ENCODE measurements at places on chromosomes 2 and 18.

GRCh38 chr2:158015428-158016076 lies 86.1 kb upstream of the UPP2 start:
- DNase-seq = no peak

GRCh38 chr2:230131366-230131765 lies 62.6 kb upstream of the SLC16A14 start:
- DNase-seq = no peak

- DNase-seq = no peak
Measured at GRCh38 chr2:172387361-172387760, 40.0 kb upstream of the ITGA6 start.

- no peak for DNase-seq
Measured at GRCh38 chr2:71216501-71216900, 10.4 kb downstream of the PAIP2B start.

- DNase-seq = no peak
Measured at GRCh38 chr2:225889452-225889851, 489.9 kb downstream of the NYAP2 start.

DNA sequence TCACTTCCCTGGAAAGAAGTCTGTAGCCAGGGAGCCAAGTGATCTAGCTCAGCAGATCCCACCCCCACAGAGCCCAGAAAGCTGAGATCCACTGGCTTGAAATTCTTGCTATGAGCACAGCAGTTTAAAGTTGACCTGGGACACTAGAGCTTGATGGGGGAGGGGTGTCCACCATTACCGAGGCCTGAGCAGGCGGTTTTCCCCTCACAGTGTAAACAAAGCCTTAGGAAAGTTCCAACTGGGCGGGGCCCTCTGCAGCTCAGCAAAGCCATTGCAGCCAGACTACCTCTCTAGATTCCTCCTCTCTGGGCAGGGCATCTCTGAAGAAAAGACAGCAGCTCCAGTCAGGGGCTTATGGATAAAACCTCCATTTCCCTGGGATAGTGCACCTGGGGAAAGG lies 887.2 kb upstream of the LRATD1 start:
- no peak for DNase-seq

DNA sequence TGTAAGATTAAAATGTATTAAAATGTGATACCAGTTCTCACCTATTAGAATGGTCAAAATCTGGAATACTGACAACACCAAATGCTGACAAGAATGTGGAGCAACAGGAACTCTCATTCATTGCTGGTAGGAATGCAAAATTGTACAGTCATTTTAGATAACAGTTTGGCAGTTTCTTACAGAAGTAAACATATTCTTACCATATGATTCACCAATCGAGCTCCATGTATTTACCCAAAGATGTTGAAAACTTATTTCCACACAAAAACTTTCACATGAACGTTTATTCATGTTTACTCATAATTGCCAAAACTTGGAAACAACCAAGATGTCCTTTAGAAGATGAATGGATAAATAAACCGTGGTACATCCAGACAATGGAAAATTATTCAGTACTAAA lies 1193.5 kb upstream of the ACVR2A start:
- no peak for DNase-seq

DNA sequence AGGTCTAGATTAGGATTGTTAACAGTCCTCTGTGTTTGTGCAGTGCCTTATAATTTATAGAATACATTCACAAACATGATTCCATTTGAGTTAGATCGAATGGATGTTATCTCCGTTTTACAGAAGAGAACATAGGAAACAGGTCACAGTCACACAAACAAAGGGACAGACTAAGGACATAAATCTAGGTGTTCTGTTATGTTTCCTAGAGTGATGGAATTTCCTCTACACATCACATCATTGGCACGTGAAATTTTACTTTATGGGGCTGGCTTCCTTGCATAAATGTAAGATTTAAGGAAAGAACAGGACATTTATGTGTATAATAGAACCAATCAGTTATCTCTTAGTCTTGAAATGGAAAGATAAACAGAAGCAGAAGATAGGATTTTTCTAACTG lies 6.4 kb downstream of the TRIM54 start:
- DNase-seq = no peak

GRCh38 chr18:54191352-54191751 lies 33.1 kb downstream of the MBD2 start:
- DNase-seq = no peak

- no peak for DNase-seq
Measured at GRCh38 chr2:51781691-51782090, 749.8 kb upstream of the NRXN1 start.

DNA sequence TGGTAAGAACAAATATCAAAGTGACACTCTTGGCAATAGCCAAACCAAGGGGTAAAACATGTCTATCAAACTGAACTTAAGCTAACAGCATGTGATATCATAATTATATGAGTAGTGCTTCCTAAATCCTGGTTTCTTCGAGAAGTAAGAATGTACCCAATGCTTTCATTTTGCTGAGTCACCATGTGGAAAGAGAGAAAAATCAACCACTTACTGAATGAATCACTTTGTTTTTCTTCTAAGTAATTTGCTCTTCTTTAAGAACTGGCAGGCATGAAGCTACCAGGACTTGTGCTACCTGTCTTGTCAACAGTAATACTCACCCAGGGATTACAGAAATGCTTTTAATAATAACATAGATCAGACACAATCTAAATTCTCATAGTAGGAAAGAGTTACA lies 19.0 kb upstream of the DUSP19 start:
- no peak for DNase-seq

DNA sequence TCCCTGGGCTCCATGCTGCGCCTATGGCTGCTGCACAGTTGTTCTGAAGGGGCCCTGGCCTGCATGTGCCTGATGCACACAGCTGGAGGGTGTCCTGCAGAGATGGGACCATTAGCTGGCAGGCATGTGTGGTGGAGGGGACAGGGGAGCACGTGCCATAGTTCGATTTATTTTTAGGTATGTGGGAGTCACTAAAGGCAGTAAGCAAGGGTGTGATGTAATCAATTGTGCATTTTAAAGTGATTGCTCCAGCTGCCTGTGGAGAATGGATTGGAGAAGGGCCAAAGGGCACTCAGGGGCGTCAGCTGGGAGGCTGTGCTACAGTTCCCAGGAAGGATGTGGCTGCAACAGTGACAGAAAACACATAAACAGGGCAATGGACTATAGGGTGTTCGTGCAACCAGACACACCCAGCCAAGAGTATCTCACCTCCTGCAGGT lies 205.1 kb downstream of the ARL4C start:
- DNase-seq = peak; percentile 23

GRCh38 chr2:123839326-123839725 lies 185.8 kb upstream of the CNTNAP5 start:
- no peak for DNase-seq

DNA sequence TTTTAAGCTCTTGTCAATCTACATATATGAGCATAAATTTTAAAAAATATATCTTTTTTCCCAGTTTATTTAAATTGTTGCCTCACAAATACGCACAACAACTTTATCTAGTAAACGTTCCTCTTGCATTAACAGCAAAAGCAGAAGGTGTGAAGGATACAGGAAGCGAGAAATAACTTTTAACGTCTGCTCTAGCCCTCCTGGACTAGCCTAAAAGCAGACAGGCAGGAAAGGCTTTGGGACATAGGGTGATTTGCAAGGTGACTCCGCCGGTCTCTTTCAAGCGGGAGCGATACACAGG lies 434 bp upstream of the DUSP19 start:
- peak; percentile 80 for DNase-seq

GRCh38 chr2:7748717-7749415 lies 831.7 kb downstream of the RNF144A start:
- DNase-seq = no peak

- DNase-seq = no peak
Measured at GRCh38 chr2:239111401-239112100, 263.7 kb downstream of the TWIST2 start.

- no peak for DNase-seq
Measured at GRCh38 chr18:70172225-70172624, 33.3 kb downstream of the RTTN start.

DNA sequence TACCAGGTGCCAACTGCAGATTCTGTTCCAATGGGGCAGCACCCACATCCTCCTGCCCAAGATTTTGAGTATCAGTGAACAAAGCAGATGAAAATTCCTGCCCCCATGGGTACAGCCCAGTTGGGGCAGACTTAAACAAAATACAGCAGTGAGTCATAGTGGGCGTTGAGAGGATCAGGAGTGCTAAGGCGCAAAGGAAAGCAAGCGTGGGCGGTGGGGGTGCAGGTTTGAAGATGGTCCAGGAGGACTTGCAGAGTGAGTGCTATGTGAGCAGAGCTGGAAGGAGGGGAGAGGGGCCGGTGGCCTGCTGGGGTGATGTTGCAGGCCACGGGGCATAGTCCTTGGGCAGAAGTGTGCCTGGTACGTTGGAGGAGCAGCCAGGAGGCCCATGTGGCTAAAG lies 24.7 kb downstream of the STEAP3 start:
- DNase-seq = no peak

- peak; percentile 34 for DNase-seq
Measured at GRCh38 chr2:187936228-187936627, 355.4 kb upstream of the GULP1 start.

DNA sequence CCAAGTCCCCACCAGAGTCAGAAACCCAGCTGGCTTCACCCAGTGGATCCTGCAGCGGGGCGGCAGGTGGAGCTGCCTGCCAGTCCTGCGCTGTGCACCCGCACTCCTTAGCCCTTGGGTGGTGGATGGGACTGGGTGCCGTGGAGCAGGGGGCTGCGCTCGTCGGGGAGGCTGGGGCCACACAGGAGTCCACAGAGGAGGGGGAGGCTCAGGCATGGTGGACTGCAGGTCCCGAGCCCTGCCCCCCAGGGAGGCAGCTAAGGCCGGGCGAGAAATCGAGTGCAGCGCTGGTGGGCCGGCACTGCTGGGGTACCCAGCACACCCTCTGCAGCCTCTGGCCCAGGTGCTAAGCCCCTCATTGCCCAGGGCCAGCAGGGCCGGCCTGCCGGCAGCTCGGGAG lies 144.6 kb upstream of the MGAT5 start:
- no peak for DNase-seq

- no peak for DNase-seq
Measured at GRCh38 chr2:64731746-64732145, 78.0 kb upstream of the SERTAD2 start.

- no peak for DNase-seq
Measured at GRCh38 chr18:79916128-79916494, 35.3 kb downstream of the SLC66A2 start.

GRCh38 chr2:10292033-10292432 lies 10.7 kb upstream of the HPCAL1 start:
- no peak for DNase-seq

DNA sequence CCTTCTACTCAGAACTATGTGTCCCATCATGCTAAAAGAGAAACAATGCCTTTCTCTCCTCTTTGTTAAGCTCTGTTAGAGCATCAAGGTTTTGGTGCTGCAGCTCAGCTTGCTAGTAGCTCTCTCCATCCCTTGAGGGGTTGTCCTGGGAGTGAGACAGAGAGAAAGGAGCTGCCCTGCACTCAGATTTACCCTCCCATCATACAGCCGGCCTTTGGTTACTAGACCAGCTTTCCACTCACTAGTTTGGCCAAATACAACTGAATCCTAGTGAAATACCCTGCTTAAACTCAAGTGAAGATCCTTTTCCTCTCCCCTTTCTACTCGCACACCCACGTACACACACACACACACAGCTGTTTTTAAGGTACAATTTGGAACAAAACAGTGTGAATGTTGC lies 2.3 kb upstream of the CHN1 start:
- DNase-seq = no peak

- DNase-seq = no peak
Measured at GRCh38 chr2:178229927-178230326, 35.6 kb downstream of the OSBPL6 start.

DNA sequence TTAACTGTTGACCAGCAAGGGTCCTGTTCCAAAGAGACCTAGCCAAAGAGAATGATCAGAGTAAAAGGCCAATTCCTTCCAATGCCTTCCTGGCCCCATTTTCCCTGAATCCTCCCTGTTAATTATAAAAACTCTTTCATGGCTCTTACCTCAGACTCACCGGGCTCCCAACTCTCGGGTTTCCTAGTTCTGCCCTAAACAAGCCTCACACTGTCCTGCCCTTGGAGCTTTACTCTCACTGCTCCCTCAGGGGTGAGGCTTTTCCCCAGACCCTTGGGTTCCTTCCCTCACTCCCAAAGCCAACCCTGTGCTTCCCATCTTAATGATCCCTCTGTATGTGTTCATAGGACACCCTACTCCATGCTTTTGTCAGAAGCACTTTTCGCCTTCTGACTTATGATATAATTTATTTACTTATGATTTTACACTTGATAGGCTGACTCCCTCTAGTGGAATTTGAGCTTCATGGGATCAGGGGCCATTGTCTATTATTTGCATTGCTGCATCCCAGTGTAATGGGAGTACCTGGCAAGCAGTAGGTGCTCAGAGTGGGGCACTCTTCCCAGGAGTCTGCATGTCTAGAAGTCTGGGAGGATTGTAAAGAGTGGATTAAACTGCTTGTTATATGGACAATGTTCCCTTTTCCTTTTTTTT lies 29.9 kb upstream of the ZNG1B start:
- no peak for DNase-seq

DNA sequence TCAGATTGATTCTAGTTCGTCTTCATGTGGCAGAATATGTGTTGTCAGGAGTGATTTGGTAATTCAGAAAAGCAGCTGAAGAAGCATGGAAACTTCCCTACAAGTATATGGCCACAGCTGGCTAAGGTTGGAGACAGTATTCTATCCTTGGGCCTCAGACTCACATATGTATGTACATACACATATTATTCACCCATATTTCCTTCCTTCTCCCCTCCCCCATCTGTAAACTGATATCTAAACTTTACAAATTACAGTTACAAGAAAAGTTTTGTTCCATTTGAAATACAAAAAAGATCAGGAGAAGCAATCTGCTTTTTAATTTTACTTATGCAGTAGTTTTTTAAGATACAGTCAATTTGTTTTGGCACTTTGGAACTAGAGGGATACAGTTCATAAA lies 3.1 kb downstream of the SP3 start:
- DNase-seq = no peak

DNA sequence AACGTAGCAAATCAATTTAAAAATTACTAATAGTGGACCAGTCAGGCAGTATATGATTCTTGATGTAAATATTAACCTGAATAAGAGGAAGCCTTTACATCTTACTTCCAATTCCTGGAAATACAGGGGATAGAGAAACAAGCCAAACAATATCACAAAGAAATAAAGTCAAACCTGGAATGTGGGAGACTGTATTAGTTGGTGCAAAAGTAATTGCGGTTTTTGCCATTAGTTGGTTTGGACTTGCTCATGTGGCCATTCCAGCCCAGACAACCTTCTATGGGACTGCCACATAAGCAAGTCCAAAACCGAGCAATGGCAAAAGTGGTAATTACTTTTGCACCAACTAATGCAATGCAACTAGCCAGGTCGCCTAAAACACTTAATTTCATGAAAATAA lies 38.9 kb upstream of the YES1 start:
- no peak for DNase-seq
